AG04449 (cell line): ENCODE measurements at places on chromosomes 4 and X.

DNA sequence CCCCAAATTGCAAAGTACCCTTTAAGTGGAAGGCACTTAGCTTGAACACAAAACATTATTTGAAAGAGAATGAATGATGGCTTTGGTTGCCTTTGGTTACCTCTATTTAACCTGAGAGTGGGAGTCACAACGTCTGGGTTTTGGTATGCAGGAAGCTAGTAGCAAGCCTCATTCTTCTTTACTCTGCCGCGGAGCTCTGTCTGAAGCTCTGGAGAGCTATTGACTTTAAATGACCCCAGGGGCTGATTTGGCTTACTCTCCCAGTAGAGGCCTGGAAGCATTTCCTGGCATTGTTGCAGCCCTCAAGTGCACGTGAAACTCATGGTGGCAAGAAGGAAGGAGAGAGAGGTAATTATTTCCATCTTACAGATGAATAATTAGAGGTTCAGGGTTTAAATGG lies 81.8 kb upstream of the MAGEA4 start:
- no peak for DNase-seq

DNA sequence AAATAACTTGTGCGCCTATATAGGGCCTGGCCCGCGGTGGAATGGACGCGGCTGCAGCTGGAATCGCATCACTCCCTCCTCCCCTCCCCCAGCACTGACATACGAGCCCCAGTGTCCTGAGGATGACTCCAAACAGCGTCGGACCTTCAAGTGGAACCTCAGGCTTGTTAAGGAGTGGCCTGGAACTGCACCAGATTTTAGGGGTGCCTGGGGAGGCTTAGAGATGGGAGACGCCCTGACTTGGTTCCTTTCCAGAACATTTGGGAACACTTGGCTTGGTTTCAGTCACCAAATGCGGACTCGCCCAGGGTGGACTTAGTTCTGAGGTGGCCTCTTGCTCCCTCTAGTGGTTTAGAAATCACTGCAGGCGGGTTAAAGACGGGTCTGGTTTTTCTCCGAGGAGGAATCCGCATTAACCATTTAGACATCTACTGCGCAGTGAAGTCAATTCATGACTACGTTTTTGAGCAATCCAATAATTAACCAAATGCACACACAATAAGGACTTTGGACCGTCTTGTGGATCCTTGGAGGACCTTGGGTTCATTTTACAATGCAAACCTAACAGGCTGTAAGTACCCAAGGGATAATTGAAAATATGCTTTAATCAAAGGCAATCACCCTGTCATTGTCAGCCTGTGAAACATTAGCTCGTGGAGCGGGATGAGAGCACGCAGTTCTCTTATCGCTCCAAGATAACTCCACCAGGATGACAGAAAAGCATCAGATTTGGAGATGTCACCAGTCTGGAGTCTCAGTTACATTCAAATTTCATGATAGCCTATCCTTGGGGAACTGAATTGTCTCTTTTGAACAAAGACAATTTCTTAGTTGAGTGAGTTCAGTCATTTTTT lies 11.2 kb upstream of the PDGFRA start:
- DNase-seq, result no peak

- DNase-seq, result no peak
Measured at GRCh38 chrX:103498786-103499185, 20.5 kb downstream of the RAB40A start.

- DNase-seq, result no peak
Measured at GRCh38 chrX:14476205-14476604, 53.1 kb upstream of the GLRA2 start.

DNA sequence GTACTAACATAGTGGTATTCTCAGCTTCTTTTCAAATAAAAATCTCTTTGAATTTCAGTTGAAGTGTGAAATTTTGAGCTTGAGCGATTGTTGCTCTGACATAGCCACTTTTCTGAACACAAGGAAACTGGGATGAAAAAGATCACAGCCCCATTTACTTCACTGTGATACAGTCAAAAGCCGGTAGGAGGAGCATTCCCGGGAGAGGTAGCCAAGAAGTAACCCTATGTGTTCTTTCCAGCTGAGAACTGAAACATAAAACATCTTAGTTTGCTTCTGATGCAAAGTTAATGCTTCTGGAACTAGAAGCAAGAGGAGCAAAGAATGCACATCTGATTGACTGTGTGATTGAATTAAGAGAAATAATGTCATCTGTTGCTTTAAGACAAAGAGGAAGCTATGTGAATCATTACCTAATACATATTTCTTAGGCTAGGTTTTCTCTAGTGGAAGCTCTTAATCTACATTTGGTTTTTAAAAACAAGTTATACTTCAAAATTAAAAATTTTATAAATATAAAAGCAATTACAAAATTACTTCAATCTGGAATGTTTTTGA lies 88.3 kb upstream of the UNC5C start:
- DNase-seq, result no peak

DNA sequence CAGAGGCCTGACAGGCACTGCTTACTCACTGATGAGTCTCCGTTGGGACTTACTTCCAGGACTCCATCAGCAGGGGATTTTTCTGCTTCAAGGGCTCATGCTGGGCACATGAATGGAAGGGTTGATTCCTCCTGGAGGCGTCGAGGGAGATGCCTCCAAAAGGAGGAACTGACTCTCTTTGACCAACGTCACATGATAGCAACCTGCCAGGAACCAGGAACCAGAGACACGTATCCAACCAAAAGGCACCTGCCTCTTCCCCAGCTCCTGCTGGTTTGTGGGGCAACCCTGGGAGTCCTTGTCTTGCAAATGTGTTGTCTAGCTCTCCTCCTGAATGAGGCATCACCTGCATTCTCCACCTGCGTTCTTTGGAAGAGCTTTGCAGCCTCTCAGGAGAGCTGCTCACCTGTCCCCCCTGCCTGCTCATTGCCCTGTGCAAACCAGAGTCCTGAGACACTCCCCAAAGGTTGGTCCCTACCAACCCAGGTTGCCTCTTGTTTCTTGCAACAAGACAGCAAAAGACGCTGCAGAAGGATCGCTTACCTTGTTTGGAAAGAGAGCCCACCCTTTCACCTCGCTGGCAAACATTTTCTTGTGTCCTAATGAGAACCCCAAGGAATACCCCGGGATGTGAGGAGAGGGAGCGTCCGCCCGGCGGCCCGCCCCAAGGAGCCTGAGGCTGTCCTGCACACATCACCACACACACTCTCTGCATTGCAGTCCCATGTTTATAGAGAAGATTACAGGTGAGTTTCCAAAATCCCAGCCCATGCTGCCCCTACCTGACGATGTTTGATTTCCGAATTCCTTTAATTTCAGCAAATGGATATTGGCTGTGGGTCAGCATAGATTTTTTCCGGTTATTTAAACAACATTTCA lies 30.5 kb upstream of the SHOX start:
- no peak for DNase-seq

DNA sequence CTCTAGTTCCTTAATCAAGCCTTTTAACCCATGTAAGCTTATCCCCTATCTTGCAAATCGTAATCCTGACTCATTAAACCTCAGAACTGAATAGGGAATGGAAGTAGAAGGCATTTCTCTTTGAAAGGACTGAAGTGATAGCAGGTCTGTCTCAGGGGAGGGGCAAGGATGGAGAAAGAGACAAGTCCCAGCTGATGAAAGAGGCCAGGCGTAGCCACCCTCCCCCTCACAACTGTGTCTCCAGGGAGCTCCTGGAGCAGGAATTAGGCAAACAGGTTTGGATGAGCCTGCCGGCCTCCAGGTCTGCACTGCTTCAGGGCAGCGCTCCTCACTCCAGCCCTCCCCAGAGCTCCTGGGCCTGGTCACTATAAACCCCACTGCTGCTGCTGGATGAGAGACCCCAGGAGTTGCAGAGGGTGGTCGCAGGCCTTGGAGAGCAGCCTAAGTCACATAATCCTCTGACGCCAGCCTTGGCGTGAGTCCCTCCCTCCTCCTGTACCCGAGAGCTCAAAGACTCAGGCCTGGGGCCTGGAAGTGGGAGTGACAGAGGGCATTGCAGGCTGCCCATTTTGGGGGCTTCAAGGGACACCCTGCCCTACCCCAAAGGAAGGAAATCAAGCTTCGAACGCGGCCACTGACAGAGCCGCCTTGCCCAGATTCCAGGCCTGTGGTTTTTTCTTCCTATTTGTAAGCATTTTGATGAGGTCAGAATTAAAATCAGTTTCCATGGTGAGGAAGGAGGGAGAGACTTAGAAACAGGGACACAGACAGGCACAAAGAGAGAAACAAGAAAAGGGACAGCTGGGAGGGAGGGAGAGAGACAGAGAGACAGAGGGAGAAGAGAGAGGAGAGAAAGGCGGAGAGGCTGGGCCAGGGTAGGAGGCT lies 21.2 kb upstream of the MSX1 start:
- DNase-seq, result no peak

GRCh38 chr4:169063441-169063840 lies 53.4 kb upstream of the CBR4 start:
- DNase-seq, result no peak

DNA sequence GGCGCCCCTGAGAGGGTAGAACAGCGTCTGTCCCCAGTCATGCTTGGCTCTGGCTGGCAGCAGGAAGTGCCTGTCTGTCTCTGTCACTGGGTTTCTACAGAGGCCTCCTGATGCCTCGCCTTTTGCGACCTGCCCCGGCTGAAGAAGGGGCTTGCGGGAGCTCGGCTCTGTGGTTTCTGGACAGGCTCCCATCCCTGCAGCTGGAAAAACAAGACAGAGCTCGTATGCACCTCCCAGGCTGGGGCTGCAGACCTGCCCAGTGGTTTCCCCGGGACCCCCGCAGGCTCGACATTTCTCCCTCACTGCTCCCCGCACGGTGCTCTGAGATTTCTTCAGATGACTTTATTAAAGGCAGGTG lies 57.0 kb upstream of the SORCS2 start:
- DNase-seq, result no peak

- DNase-seq, result no peak
Measured at GRCh38 chr4:15729910-15730533, 27.2 kb downstream of the BST1 start.

GRCh38 chr4:76494243-76494642 lies 59.2 kb downstream of the SHROOM3 start:
- no peak for DNase-seq

- no peak for DNase-seq
Measured at GRCh38 chr4:83486457-83487129, 1.7 kb upstream of the ABRAXAS1 start.
